Activated CD8-positive, alpha-beta T cell treated with anti-CD3 and anti-CD28 coated beads for 36 hours (primary cell): ENCODE measurements at places on chromosomes 3 and 15. TPM values are rescaled to one million over a fixed set of nuclear protein-coding genes. Genes with fewer than 3 reads are reported as not detected.

The IL5RA gene
- not detected for total RNA-seq

The LMOD3 gene
- total RNA-seq, result not detected

The ADGRG7 gene
- total RNA-seq, result 24.7 TPM

The GCNT3 gene
- not detected for total RNA-seq

The GOLGA8T gene
- not detected for total RNA-seq

DNA sequence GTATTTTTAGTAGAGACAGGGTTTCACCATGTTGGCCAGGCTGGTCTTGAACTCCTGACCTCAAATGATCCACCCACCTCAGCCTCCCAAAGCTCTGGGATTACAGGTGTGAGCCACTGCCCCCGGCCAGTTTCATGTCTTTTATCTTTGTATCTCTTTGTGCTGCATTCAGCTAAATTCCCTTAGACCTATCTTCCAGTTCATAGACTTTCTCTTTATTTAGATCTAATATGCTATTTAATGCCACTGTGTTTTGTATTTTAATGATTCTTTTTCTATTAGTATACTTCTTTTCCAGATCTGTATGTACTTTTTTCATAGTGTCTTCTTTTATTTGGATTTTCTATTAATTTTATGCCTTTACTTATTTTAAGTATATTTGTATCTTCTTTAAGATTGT lies 14.9 kb downstream of the MINAR1 start:
- no peak for DNase-seq

- no peak for DNase-seq
Measured at GRCh38 chr3:81496407-81497104, 264.9 kb downstream of the GBE1 start.

DNA sequence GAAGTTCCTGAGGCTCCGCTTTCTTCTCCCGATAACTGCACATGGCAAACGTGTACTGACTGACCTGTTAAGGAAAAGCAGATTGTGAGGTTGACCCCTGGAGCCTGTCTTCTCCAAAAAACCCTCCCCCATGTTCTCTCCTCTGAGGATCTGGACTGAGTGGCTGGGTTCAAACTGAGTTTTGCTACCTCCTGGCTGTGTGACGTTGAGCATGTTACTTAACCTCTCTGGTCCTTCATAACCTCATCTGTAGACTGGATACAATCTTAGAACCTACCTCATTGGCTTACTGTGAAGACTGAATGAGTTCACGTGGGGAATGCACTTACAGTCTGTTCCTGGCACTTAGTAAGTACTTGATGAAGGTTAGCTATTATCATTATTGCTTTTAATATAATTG lies 184.1 kb upstream of the FEZF2 start:
- DNase-seq, result no peak

GRCh38 chr15:80579611-80580010 lies 115.5 kb upstream of the ABHD17C start:
- no peak for DNase-seq

- no peak for DNase-seq
Measured at GRCh38 chr15:77836906-77837648, 204.4 kb upstream of the LINGO1 start.

DNA sequence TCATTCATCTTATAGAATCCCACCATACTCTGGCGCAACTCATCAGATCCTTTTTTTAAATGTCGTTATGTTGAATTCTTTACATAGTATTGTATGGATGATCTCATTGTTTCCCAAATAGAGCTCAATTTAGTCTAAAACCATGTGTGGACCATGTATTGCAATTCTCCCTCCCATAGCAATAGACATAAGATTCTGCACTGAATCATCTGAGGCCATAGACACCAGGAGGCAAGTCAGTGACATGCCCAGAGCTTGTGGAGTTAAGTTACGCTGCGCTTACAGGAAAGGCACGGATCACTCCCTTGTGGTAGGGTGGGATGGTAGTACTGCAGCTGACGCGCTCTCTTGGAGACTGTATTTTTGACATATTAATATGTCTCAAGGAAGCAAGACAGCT lies 211.0 kb downstream of the GABRB3 start:
- no peak for DNase-seq

- DNase-seq, result no peak
Measured at GRCh38 chr3:89300981-89301380, 193.6 kb downstream of the EPHA3 start.

DNA sequence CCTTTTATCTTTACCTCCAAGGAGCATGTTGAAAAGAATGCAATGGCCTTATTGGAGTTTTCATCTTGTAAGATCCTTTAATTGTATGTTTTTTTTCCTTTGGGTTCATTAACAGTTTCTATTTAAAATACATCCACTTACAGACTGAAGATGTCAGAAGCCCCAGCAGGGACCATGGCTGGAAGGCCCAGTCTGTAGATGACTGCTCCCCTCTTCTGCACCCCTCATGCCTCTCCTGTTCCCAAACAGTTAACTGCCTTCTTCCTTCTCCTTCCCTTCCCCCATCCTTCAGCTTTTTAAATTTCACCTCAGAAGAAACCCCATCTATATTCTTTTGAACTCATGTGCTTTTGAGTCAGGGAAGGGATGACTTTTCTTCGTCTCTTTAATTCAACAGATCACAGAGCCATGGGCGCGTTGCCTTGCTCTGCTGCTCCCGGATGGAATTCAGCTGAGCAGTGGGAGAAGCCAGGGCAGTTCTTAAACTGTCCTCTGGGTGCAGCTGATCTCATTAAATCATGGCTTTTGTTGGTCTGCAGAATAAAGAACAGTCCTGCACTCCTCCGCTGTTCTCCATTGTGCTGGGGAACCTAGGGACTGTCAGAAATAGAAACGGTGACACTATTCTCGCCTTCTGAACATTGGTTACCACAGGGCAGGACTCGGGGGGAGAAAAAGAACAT lies 71.5 kb upstream of the EIF1B start:
- no peak for DNase-seq
